Spinal cord (tissue), 10 donors: ENCODE measurements at places on chromosomes 7 and 10. TPM values are rescaled to one million over a fixed set of nuclear protein-coding genes. Genes with fewer than 3 reads are reported as not detected.
A peak's percentile ranks its signal among the peaks of the same experiment; 100 is the strongest.

- no peaks in the 10 kb centered on the region for H3K36me3 ChIP-seq
- no peaks in the 10 kb centered on the region for H3K4me1 ChIP-seq
- no peaks in the 10 kb centered on the region for H3K27me3 ChIP-seq
Observed at GRCh38 chr10:11602358-11602757, 9.1 kb downstream of the USP6NL start.

DNA sequence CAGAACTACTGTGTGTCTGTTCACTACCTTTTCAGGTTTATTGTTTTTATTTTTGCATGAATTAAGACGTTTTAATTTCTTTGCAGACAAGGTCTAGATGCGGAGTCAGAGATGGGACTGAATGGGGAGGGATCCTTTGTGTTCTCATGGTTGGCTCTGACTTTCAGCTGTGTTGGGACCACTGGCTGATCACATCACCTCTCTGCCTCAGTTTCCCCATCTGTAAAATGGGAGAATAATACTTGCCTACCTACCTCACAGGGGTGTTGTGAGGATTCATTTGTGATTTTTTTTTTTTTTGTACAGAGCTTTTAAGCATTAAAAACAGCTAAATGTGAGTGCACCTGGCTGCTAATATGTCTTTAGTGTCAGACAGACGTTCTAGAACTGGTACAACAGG, 34.4 kb downstream of the PRF1 start:
- H3K36me3 ChIP-seq: peaks cover 47% of the 10 kb centered on the region
- DNase-seq: no peak
- H3K27ac ChIP-seq: no peak overlapping the region
- H3K27me3 ChIP-seq: no peaks in the 10 kb centered on the region
- no peak overlapping the region for H3K4me3 ChIP-seq

The PON3 gene
- total RNA-seq: 3.5 TPM

- H3K4me1 ChIP-seq: peaks cover 4% of the 10 kb centered on the region
- H3K27ac ChIP-seq: no peak overlapping the region
- no peaks in the 10 kb centered on the region for H3K36me3 ChIP-seq
- no peak overlapping the region for H3K4me3 ChIP-seq
- no peak for DNase-seq
Observed at GRCh38 chr7:68107261-68107660, 1110.6 kb downstream of the TYW1 start.

DNA sequence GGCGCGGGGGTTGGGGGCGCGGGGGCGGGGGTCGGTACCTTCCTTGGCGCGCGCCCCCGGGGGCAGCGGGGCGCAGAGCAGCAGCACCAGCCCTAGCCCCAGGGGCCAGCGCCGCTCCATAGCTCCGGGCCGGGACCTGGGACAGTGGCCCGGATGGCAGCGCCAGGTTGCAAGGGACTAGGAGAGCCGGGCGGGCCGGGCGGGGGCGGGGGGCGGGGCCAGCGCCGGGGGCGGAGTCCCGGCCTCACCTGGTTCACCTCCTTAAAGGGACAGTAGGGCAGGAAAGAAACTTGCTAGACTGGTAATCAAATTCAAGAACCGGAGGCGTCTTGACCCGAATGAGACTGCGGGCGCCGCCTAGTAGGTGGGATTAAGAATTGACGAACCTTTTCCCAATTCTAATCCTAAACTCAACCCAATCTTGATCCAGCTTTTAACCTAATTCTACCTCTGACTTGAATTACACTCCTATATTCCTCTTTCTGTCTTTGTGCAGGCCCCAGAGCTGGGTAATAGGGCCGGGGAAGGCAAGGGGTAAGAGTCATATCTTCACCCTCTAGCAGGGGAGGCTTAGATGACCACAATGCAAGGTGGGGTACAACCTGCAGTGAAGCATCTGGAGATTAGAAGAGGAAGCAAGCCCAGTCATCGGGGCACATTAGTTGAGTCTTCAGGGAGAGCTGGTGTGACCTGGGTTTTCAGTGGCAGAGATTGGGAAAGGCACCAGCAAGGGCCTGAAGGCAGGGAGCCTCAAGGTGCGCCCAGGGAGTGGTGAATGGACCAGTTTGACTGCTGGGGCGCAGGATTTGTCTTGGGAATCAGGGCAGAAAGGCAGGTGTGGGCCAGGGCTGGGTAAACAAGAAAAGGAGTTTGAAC, at the start of gene EPHA1:
TSS of gene EPHA1 (minus strand) at position 171 of the 876 bp plus-strand sequence. CDS start at position 120, 51 bp downstream.
- H3K27me3 ChIP-seq: peaks cover 5% of the 10 kb centered on the region
- no peak for DNase-seq
- no peaks in the 10 kb centered on the region for H3K36me3 ChIP-seq

GRCh38 chr10:132897516-132898381, 44.6 kb downstream of the CFAP46 start:
- no peaks in the 10 kb centered on the region for H3K4me1 ChIP-seq
- no peak overlapping the region for H3K27ac ChIP-seq
- H3K27me3 ChIP-seq: peaks cover 2% of the 10 kb centered on the region
- no peak overlapping the region for H3K4me3 ChIP-seq

GRCh38 chr10:665579-666091, 23.8 kb downstream of the DIP2C start:
- no peaks in the 10 kb centered on the region for H3K27me3 ChIP-seq
- peaks cover 12% of the 10 kb centered on the region for H3K36me3 ChIP-seq
- H3K4me1 ChIP-seq: peaks cover 54% of the 10 kb centered on the region
- DNase-seq: no peak
- H3K4me3 ChIP-seq: no peak overlapping the region

- peaks cover 2% of the 10 kb centered on the region for H3K27me3 ChIP-seq
- H3K4me1 ChIP-seq: no peaks in the 10 kb centered on the region
- no peak overlapping the region for H3K27ac ChIP-seq
- no peaks in the 10 kb centered on the region for H3K36me3 ChIP-seq
- DNase-seq: no peak
- no peak overlapping the region for H3K4me3 ChIP-seq
Observed at GRCh38 chr10:85044-85443, 35.9 kb upstream of the TUBB8 start.

GRCh38 chr10:99674762-99675161, 15.5 kb downstream of the ENTPD7 start:
- no peak overlapping the region for H3K4me3 ChIP-seq
- no peak for DNase-seq
- no peaks in the 10 kb centered on the region for H3K27me3 ChIP-seq

GRCh38 chr7:91162436-91162835, 101.8 kb upstream of the FZD1 start:
- H3K27ac ChIP-seq: no peak overlapping the region
- H3K4me1 ChIP-seq: no peaks in the 10 kb centered on the region
- H3K4me3 ChIP-seq: no peak overlapping the region

The LRRN3 gene
- total RNA-seq: 39.6 TPM

- H3K36me3 ChIP-seq: no peaks in the 10 kb centered on the region
- H3K27me3 ChIP-seq: peaks cover 100% of the 10 kb centered on the region
- peak; percentile 92 for DNase-seq
- no peak overlapping the region for H3K27ac ChIP-seq
- peaks cover 27% of the 10 kb centered on the region for H3K4me1 ChIP-seq
Observed at GRCh38 chr10:101141616-101142532, 10.8 kb downstream of the TLX1 start.

- H3K4me3 ChIP-seq: no peak overlapping the region
- DNase-seq: no peak
- peaks cover 4% of the 10 kb centered on the region for H3K4me1 ChIP-seq
- H3K27me3 ChIP-seq: no peaks in the 10 kb centered on the region
- no peak overlapping the region for H3K27ac ChIP-seq
Observed at GRCh38 chr7:95545673-95546072, 50.6 kb downstream of the PDK4 start.

DNA sequence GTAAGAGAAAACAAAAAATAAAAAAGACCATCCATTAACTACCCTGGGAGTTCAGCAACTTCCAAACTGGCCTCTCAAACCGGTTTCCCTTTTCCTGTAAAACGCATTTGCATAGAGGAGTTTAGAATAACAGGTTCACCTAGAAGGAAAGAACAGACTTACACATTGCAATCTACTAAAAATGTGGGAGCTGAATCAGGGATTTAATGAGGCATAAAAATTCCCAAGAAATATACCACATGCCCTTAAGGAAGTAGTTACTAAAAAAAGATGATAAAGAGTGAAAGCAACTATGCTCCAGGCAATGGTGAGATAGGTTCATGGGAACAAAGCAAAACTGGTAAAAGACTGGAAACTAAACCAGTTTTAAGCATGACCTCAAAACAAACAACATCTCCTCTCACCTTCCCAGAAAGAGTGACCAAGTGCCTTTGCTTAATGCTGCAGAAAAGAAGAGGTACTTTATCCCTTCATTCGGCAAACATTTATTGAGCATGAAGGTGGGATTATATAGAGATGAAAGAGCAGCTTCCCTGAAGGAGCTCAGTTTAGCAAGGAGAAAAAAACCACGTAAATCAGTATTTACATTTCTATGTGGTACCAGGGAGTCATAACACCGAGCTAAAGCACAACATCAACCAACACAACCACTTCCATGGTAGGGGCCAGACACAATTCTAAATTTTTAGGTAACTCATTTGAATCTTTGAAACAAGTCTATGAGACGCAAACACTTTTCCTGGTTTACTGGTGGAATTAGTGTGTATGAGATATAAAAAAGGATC, 152.8 kb downstream of the SGMS1 start:
- peak; percentile 40 for DNase-seq
- H3K36me3 ChIP-seq: no peaks in the 10 kb centered on the region

The KIAA1217 gene
- total RNA-seq: 15.3 TPM

DNA sequence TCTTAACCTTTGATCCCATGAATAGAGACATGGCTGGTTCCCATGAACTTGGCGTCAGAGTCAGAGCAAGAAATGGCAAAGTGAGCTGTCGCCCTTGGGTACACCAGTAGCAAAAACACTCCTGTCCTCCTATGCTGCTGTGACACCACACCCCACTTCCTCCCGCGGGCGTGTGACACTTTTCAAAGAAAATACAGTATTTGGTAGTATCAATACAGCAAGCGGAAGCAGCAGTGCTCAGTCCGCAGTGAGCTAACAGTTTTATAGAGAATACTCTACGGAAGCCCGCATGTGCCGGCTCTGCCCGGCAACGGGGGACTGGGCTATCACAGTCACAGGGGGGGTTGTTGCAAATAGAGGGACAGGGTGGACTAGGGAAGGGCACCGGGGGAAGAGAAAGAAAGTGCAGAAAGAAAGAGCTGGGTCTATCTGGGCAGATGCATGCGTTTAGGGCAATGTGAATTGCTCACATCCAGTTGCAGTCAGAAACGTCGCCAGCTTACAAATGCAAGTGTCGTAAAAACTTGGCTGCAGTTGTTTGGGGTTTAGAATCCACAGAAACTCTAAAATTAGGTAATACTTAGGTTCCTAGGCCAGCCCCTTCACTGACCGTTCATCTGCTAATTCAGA, 49.8 kb downstream of the PRKCQ start:
- no peaks in the 10 kb centered on the region for H3K27me3 ChIP-seq
- H3K4me1 ChIP-seq: no peaks in the 10 kb centered on the region
- no peak overlapping the region for H3K27ac ChIP-seq
- DNase-seq: no peak

- H3K4me1 ChIP-seq: peaks cover 9% of the 10 kb centered on the region
- H3K4me3 ChIP-seq: no peak overlapping the region
- H3K36me3 ChIP-seq: no peaks in the 10 kb centered on the region
Observed at GRCh38 chr7:141361479-141361878, 189.7 kb upstream of the AGK start.

- no peaks in the 10 kb centered on the region for H3K27me3 ChIP-seq
- no peak overlapping the region for H3K27ac ChIP-seq
- no peaks in the 10 kb centered on the region for H3K36me3 ChIP-seq
- no peak for DNase-seq
Observed at GRCh38 chr7:133108023-133108422, 26.1 kb upstream of the CHCHD3 start.

The ADCY1 gene
- total RNA-seq: 66.4 TPM

- no peaks in the 10 kb centered on the region for H3K4me1 ChIP-seq
- H3K27me3 ChIP-seq: no peaks in the 10 kb centered on the region
- H3K36me3 ChIP-seq: no peaks in the 10 kb centered on the region
- no peak overlapping the region for H3K4me3 ChIP-seq
- DNase-seq: no peak
- peak overlapping the region; percentile 30 for H3K27ac ChIP-seq
Observed at GRCh38 chr10:74190494-74190893, 39.5 kb downstream of the ADK start.
